ENCODE measurements at places on chromosomes 7 and 10.
A peak's percentile ranks its signal among the peaks of the same experiment; 100 is the strongest.

- peak within 1 kb of the TSS; percentile 87 for H3K27ac ChIP-seq
- peak within 1 kb of the TSS; percentile 55 for H3K4me3 ChIP-seq
- H3K27me3 ChIP-seq = no peaks in the 10 kb centered on the region
- DNase-seq = peak; percentile 95
- peaks cover 4% of the 10 kb centered on the region for H3K4me1 ChIP-seq
These were observed at the start of gene STMP1 for GRCh38 chr7:135662373-135663114. Gene STMP1 (plus strand): TSS chr7:135662514.

- no peaks in the 10 kb centered on the region for H3K36me3 ChIP-seq
- H3K4me3 ChIP-seq = no peak overlapping the region
- no peak for DNase-seq
- no peaks in the 10 kb centered on the region for H3K4me1 ChIP-seq
- no peaks in the 10 kb centered on the region for H3K27me3 ChIP-seq
These were observed 3.6 kb downstream of the MCU start for GRCh38 chr10:72695496-72695895.

- H3K36me3 ChIP-seq = no peaks in the 10 kb centered on the region
- no peaks in the 10 kb centered on the region for H3K27me3 ChIP-seq
- H3K27ac ChIP-seq = no peak overlapping the region
- DNase-seq = no peak
- H3K4me3 ChIP-seq = no peak overlapping the region
- H3K4me1 ChIP-seq = no peaks in the 10 kb centered on the region
These were observed 299.4 kb upstream of the VSTM2A start for GRCh38 chr7:54242776-54243175.

- peaks cover 11% of the 10 kb centered on the region for H3K4me1 ChIP-seq
- no peaks in the 10 kb centered on the region for H3K27me3 ChIP-seq
- H3K4me3 ChIP-seq = peak overlapping the region; percentile 92
- no peak for DNase-seq
- H3K27ac ChIP-seq = no peak overlapping the region
These were observed 937 bp downstream of the DDX56 start for GRCh38 chr7:44572771-44573170.

DNA sequence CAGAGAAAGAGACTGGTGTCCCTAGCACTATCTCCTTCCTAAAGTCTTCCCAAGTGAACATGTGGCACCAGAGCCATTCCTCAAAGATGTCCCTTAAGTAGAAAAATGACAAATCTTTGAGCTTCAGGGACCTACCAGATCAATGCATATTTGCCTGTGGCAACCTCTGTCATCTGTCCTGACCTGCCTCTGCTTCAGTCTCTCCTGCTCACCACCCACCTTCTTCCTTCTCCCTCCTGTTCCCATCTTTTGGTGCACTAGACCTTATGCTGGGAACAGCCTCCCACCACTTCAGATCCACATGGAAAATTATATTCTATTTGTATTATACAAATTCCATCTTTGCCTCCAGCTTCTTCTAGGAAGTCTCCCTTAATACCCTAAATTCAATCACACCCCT, 386.4 kb downstream of the PLXNA4 start:
- no peaks in the 10 kb centered on the region for H3K27me3 ChIP-seq
- no peaks in the 10 kb centered on the region for H3K4me1 ChIP-seq
- H3K27ac ChIP-seq = no peak overlapping the region
- DNase-seq = no peak

DNA sequence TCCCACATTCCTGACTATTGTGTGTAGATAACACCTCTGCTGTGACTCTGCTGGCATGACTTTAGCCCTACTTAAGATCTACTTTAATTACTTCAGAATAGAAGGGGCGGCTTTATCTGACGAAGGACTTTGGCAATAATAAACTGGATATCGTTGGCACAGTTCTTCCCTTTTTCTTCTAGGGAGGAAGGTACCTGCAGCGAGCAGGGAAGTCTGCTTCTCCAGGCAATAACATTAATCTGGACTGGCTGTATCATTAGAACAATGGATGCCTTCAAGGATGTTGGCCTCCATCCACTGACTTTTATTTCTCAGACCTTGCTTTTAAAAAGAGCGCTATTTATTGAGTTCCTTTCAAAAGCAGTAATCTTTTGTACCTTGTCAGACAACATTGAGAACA, 172.6 kb upstream of the THSD7A start:
- no peak overlapping the region for H3K27ac ChIP-seq
- no peak for DNase-seq
- no peak overlapping the region for H3K4me3 ChIP-seq
- H3K36me3 ChIP-seq = no peaks in the 10 kb centered on the region

GRCh38 chr7:139915864-139916716, 87.0 kb downstream of the TBXAS1 start:
- H3K4me1 ChIP-seq = no peaks in the 10 kb centered on the region
- no peaks in the 10 kb centered on the region for H3K27me3 ChIP-seq
- no peak overlapping the region for H3K4me3 ChIP-seq
- no peak overlapping the region for H3K27ac ChIP-seq
- H3K36me3 ChIP-seq = no peaks in the 10 kb centered on the region
- DNase-seq = no peak

DNA sequence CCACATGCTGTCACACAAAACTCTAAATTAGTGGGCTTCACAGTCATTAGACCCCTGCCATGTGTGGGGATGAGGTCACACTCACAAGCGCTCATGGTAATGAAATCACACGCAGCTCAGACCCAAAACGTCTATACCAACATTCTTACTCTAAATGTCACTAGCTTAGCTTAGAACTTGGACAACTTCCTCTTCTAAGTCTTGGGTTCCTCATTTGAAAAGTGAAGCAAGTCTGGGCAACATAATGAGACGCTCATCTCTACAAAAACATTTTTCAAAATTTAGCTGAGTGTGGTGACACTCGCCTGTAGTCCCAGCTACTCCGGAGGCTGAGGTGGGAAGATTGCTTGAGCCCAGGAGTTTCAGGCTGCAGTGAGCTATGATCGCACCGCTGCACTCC, 92.7 kb upstream of the MACROH2A2 start:
- H3K36me3 ChIP-seq = no peaks in the 10 kb centered on the region
- no peak overlapping the region for H3K4me3 ChIP-seq
- H3K27ac ChIP-seq = peak overlapping the region; percentile 36
- H3K4me1 ChIP-seq = no peaks in the 10 kb centered on the region
- no peaks in the 10 kb centered on the region for H3K27me3 ChIP-seq
- DNase-seq = peak; percentile 13

DNA sequence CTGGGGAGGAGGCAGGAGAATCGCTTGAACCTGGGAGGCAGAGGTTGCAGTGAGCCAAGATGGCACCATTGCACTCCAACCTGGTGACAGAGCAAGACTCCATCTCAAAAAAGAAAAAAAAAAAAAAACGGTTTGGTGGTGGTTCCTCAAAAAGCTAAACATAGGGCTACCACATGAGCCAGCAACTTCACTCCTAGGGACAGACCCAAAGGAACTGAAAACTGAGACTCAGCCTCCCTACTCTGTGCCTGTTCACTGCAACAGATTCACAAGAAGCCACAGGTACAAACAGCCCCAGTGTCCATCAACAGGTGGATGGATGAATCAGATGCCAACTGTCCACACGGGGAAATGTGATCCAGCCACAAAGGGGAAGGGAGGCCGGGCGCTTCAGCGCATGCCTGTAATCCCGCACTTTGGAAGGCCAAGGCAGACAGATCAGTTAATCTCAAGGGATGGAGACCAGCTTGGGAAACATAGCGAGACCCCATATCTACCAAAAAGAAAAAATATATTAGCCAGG, 79.1 kb upstream of the TNRC18 start:
- H3K4me1 ChIP-seq = no peaks in the 10 kb centered on the region
- no peaks in the 10 kb centered on the region for H3K27me3 ChIP-seq
- H3K27ac ChIP-seq = no peak overlapping the region
- no peak overlapping the region for H3K4me3 ChIP-seq
- H3K36me3 ChIP-seq = peaks cover 19% of the 10 kb centered on the region

- no peaks in the 10 kb centered on the region for H3K36me3 ChIP-seq
- H3K4me1 ChIP-seq = peaks cover 9% of the 10 kb centered on the region
- no peak overlapping the region for H3K4me3 ChIP-seq
- H3K27ac ChIP-seq = no peak overlapping the region
- H3K27me3 ChIP-seq = no peaks in the 10 kb centered on the region
These were observed 124.5 kb upstream of the KCTD7 start for GRCh38 chr7:66504131-66504530.

Measured in pancreas (tissue), 10 donors.